Activated naive CD4-positive, alpha-beta T cell treated with anti-CD3 and anti-CD28 coated beads, Interleukin-2, amount 10 ng/mL, durations not matched to agents 7 days and 5 days (primary cell): ENCODE measurements at places on chromosomes 5 and 9.

DNA sequence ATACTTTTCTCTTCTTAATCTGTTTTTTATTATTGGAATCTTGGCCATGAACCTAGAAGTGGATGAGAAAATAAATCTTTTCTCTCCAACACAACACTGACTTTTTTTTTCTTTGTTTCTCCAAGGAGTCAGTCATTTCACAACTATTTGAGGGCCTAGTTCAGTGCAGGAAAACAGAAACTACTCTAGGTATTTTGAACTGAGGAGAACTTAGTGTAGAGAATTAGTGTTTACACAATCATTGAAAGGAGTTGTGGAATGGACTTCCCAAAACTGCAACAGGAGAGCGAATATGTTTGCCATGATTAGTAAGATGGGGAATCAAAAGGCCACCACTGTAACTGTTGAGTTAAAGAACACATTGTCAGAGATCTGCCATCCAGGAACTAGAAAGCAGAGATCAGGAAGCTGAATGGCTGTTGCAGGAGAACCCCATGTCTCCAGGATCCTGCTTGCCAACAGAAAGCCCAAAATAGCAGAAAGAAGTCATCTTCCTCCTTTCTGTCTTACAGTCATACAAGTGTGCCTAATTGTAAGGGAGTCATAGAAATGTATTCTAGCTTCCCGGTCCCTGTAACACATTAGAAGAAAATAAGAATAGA is 20.3 kb upstream of the PCDH1 start:
- DNase-seq = no peak

- no peak for DNase-seq
These were observed 79.1 kb upstream of the ALDH1B1 start for GRCh38 chr9:38313421-38313820.

DNA sequence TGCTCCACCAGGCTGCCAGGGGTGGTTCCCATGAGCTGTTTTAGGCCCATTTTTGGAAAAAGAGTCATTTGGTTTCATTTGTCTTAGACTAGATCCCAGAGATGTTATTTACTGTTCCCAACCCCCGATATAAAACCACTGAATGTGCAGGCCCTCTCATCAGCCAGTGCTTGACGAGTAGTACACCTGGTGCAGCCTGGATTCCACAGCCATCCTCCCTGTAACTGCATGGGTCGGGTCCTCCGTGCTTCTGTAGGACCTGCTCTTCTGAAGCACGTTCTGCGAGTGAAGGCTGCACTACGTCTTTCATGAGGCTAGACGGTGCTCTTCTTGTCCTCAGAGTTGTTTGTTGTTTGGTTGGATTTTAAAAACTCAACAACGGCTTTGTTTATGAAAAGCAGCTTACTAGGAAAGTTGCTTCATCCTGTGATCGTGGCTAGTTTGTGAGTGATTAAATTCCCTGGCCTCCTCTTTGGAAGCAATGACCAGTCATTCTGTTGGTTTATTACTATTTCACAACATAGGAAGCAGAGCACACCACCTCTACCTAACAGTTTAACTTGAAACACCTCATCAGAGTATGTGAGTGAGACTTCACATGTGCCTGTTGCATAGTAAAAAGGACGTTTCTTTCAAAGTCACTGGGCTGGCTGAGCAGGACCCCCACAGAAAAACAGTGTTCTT is 135.2 kb downstream of the AOPEP start:
- peak; percentile 38 for DNase-seq

DNA sequence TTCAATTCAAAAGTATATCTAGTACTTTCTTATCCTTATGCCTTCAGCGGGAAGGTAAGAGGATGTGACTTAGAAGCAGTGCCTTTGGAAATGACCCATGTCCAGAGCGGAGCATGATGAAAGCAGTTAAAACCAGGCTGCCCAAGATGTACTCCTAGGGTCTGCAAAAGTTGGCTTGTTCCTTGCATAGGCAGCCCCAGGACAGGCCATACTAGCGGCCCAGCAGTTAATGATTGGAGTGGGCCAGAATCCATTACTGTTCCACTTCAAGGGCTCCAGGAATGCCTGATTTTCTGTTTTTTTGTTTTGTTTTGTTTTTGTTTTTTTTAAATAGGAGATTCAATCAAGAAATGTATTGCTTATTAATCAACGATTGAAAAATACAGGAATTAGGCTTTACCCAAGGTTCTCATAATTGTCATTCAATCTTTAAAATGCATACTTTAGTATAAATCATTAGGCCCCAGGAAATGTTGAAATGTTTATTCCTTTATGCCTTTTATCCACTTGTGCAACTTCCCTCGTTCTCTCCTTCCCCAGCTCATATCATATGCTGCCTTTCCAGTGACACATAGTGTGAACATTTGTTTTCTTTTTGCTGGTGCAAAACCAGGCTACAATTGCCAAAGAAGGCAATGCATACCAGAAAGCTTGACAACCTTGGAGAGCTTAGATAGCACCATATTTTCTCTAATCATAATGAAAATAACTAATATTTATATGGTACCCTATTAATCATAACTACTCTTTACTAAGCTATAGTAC is 190.8 kb downstream of the ARHGEF28 start:
- DNase-seq = no peak

DNA sequence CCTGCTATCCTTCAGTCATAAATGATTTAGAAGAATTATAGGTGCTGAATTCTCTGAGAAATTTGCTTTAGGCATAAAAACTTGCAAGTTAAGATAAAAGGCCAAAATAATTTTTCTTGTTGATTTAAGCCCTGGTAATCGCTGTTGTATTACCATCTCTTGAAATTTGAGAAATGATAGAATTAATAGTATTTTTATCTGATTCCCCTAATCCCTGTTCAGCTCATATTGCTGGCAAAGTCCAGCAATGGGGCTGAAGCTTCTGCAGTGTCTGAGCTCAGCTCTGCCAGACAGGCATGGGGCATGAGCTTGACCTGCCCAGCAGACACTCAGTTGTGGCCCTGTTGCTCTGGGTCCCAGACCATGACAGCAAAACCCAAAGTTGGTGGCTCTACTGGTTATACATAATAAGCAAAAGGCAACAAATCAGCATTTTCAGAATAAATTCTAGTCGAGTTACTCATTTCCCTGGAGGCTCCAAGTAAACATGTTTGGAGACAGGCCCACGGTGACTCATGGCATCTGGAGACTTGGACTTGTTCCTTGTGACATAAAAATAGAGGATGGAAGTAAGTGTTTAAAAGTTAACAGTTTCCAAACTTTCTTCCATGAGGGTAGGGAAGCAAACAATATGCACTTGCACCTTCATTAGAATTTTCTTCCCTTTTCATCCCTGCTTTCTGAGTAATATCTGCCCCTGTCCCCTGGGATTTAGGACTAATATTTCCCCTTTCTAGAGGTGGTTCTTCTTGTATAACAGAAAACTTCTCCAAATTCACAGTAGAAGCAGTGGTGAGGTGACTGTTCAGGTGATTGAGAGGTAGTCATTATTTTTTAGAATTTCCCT is 60.2 kb upstream of the SLC2A8 start:
- no peak for DNase-seq

DNA sequence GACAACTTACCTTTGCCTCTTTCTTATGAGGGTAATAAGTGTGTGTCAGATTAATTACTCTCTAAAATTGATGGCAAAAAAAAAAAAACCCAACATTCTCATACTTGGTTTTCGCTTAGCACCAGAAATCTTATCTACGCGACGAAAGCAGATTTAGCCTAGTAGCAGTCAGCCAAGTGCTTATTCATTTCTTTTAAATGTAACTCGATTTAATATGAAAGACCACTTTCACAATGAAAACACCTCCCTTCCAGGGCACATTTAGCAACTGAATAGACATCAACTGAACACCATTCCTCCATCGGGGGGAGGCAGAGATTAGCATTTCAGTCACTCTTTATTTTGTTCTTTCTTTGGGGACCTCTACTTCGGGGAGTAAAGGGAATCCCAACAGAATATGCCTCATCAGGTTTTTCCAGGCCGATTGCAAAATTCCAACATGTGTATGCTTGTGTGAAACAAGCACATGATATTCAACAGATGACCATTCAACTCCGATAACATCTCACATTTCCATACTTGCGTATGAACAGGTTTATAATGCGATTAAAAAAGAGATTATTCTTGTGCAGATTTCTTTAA is 124.1 kb upstream of the RETREG1 start:
- no peak for DNase-seq

DNA sequence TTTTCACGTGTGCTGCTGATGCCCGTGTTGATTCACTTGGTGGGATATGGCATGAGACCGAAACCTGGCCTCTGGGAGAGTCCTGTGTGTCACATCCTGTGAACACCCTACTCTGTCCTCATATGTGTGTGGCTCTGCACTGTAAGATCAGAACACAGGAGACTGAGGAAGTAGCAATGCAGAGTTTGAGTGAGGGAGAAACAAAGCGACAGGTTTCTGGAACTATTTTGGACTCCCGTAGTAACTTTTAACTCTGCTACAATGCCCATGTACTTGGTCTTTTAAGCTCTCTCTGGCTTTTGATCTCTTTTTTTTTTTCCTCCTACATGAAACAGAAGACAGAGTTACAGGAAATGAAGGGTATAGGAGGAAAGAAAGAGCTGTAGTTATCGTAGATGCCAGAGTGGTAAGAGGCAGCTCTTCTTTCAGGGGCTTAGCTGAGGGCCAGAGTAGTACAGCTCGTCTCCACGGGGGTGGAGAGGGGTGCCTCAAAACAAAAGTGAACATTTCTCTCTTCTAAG is 26.6 kb downstream of the GRAMD2B start:
- DNase-seq = peak; percentile 76

DNA sequence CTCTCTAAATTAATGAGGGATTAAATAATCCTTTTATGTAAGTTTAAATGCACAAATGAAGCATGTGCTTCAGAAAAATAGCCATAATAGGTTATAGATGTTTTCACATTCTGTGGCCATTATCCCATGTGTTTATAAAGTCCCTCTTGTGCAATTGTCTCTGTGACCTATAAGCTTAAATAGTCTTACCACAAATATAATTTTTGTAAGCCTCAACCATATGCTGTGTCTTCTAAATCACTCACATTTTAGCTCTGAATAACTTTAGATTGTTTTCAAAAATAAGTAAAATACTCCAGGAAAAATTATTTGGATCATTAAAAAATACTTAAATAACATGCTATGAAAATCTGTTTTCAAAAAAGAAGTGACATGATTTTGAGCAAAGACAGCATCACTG is 1894.7 kb downstream of the MAT2B start:
- DNase-seq = no peak

GRCh38 chr9:131713016-131713415 is 26.9 kb downstream of the RAPGEF1 start:
- no peak for DNase-seq

- no peak for DNase-seq
These were observed 7.6 kb upstream of the CXXC5 start for GRCh38 chr5:139640421-139641115.

DNA sequence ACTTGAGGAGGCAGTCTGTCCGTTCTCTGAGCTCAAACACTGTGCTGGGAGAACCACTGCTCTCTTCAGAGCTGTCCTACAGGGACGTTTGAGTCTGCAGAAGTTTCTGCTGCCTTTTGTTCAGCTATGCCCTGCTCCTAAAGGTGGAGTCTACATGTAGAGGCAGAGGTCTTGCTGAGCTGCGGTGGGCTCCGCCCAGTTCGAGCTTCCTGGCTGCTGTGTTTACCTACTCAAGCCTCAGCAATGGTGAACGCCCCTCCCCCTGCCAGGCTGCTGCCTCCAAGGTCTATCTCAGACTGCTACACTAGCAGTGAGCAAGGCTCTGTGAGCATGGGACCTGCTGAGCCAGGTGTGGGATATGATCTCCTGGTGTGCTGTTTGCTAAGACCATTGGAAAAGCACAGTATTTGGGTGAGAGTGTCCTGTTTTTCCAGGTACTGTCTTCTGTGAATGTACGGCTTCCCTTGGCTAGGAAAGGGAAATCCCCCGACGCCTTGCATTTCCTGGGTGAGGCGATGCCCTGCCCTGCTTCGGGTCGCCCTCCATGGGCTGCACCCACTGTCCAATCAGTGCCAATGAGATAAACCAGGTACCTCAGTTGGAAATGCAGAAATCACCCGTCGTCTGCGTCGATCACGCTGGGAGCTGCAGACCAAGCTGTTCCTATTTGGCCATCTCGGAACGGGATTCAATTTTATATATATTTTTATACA is 58.5 kb downstream of the CNTRL start:
- DNase-seq = peak; percentile 94

GRCh38 chr5:110951373-110951791 is 120.1 kb upstream of the TSLP start:
- DNase-seq = no peak

- no peak for DNase-seq
These were observed 115.3 kb downstream of the VAV2 start for GRCh38 chr9:133876836-133877235.

DNA sequence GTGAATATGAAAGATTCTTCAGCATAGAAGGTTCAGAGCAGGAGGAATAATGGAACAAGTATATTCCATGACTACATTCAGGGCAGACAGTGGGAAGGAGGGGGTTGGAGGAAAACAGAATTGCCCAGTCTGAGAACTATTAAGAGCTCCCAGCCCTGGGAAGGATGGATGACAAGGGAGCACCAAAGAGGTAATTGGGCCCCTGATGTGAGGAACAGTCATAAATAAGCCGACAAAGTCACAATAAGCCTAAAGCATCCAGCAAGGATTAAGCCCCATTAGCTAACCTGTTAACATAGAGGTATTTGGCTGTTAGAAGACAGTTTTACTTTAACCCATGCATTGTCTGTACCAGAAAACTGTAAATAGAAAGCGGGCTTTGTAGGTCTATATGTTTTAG is 348.7 kb upstream of the SEMA6A start:
- DNase-seq = no peak

DNA sequence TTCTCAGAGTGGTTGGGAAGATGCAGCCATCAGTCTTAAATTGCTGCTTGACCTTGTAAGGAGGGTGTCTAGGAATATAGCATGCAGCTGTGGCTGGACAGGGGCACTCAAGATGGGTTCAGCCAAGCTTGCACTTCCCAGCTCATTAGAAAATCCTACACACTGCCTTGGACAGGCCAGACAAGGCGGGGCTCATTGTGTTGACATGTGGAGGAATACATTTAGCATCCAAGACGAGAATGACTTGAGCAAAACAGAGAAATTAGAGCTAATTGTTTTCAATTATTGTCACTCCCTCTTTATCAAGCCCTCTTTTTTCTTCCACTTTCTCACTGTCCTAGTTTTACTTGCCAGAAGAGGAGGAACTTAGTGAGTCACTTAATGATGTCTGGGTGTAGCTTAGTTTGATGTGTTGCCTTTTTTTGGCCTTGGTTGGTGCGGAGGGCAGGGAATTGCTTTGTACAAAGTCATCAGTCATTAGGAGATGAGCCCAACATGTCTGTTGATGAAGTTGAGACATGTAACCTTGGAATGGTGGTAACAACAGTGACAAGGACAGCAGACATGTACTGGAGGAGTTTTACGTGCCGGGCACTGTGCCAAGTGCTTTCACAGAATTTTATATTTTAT is 1219.3 kb upstream of the WWC1 start:
- DNase-seq = no peak

DNA sequence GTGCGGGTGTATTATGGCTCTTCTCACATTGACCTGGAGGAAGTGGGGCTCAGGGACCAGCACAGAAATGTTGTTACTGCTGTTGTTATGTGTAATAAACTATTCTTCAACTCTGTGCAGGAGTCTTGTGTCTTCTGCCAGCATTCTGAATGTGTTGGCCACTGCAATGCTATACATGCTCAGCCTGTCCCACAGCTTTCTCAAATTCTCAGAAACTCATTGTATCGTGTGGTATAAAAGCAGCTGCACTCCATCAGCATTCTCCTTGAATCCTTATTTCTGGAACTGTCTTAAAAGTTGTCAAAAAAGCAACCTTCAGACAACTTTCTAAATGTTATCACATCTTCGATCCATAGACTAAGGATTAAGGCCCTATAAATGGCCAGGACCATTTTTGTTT is 72.0 kb downstream of the ZNF474 start:
- DNase-seq = no peak
